ENCODE measurements at places on chromosomes 4 and X.

DNA sequence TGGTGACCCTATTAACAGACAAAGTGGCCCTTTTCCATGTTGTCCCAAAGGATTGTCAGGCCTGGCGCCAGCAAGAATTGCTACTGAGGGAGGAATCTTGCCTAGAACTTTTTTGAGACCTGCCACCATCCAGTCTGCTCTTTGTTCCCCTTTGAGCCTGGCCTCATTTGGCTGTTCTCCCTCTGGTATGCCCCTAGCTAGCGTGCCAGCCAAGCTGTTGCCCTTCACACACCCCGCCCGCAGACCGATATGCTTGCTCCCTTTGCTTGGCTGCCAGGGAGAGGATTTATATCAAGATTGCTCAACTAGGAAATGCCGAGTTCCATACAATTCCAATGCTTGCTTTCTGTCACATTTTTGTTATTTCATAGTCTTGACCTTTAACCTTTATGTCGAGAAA lies 24.4 kb downstream of the IGSF1 start:
- no peak for DNase-seq

DNA sequence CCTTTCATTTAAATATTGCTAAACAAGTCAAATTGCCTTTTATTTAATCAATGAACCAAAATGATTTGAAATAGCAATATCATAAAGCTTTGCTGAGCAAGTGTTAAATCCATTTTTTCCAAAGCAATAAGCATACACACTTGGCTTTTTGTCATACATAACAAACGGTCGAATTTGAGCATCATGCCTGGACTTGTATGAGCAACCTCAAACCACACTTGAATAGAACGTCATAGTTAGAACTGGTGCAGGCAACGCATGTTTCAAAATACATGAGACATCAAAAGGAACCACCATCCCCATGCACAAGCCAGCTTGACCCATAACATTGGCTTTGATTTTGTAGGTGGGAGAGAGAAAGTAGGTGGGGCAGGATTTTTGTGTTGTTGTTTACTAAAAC lies 812.3 kb upstream of the FRG1 start:
- DNase-seq: no peak

DNA sequence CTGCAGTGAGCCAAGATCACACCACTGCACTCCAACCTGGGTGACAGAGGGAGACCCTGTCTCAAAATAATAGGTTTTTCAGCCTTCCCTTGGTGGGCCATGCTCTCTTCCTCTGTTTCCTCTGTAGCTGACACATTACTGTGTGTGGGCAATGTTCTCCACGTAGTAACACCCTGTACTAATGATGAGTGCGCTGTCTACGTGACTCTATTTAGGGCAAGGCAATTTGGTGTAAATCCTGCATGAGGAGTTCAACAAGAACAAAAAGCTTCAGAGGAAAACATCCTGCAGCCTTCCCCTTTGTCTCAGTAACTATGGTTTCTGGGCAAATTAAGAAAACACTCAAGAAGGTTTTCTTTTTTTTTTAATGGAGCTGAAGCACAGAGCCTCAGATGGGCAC lies 24.4 kb upstream of the JAKMIP1 start:
- DNase-seq: no peak

GRCh38 chr4:108168671-108169523 lies at the start of gene LEF1:
LEF1 (minus strand) TSS chr4:108168932; CDS start chr4:108167767, 1,165 bp downstream.
- DNase-seq: no peak

DNA sequence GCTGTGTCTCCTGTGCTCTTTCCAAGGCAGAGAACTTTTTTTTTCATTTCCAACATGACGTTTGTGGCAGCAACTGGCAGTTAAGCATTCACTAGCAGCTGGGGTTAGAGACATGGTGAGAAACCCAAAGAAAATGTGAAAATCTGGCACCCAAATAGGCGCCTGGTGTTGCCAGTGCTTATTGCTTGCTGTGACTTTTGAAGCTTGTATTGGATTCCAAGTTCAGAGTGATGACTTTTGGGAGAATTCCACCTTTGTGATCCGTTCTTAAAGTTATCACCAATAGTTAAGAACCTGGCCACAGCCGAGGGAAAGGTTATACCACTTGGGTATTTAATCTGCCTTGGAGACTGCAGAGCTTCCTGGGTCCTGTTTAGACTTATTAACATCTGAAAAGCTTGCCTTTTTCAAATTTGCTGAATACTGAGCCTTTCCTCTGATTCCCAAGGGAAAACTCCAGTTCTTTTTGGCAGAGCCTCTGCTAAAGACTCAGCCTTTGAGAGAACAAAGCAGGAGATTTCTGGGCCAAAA lies 101.0 kb downstream of the OPHN1 start:
- no peak for DNase-seq

DNA sequence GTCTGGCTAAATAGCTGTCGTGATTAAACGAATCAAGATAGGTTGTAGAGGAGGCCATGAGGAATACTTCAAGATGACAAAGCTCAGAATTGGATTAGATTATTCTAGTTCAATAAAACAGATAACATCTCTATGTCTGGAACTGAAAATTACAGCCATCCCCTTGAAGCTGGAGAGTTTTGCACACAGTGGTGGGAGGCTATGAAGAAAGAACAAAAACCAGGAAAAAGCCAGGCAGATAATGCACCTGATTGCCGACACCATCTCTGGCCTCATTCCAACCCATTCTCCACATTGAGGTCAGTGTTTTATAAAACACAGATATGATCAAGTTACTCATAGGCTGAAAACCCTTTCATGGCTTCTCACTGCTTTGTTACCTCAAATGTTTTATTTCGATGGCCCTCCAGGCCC lies 188.3 kb downstream of the RASL11B start:
- no peak for DNase-seq

- DNase-seq: no peak
Observed at GRCh38 chr4:143355540-143356217, 19.0 kb downstream of the GAB1 start.

DNA sequence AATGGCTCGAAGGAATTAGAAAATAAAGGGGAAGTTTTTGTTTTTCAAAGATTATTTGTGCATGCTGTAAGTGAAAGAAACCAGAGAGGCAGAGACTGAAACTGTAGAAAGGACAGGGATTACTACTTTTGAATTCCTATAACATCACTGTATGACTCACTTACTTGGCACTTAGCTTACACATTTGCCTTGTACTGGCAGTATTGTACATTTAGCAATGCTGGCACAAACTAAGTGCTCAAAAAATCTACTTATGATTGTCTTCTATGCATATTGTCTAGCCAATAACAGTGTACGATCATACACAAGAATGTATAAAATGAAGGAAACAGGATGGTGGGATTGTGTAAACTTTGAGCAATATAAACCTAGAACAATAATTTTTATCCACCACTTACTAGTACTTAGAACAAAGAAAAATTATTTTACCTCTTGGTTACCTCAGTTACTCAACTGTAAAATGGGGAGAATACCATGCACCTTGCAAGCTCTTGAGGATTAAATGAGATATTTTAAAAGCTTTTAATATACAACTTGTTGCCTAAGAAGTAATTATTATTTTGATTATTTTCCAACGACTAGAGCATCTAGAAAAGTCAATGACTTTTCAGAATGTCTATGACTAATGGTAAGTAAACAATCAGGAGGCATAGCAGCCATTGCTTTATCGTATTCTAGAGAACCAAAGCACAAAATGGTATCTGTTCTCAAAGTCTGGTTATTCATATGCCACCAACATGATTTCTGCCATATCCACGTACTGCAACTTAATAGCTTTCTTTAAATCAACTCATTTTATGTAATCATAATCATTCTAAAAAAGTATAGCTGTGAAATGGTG lies 4.7 kb downstream of the FAM120C start:
- no peak for DNase-seq

GRCh38 chr4:91118597-91118996 lies 991.4 kb downstream of the CCSER1 start:
- no peak for DNase-seq

GRCh38 chr4:138409670-138410069 lies 167.5 kb upstream of the SLC7A11 start:
- no peak for DNase-seq

DNA sequence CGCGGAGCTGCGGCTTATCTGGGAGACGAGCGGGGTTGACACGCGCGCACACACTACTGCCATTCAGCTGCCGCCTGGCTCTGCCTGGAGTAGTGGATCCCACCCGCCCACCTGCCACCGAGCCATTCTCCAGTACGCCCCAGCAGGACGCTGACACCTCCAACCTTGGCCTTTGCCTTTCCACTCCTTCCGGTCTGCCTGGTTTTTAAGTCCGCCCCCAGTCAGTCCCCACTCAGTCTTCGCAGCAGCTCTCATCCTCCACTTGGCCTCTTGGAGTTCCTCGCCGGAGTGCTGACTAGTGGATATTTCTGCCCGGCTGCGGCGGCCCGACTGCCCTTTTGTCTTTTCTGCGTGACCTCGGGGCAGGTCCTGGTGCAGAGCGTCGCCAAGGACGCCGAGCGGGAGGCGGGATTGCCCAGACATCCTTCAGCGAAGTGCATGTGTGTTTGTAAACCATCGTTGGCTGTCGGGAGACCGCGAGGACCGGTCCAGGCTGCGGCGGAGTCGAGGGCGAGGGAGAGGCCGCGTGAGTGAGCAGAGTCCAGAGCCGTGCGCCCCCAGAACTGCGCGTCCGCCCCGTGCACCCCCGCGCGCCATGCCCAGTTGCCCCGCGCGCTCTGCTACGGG lies 1.1 kb downstream of the SLIT2 start:
- no peak for DNase-seq

GRCh38 chrX:71053217-71053621 lies 14.9 kb downstream of the SNX12 start:
- no peak for DNase-seq

- DNase-seq: no peak
Observed at GRCh38 chr4:177079327-177079726, 230.3 kb upstream of the NEIL3 start.

DNA sequence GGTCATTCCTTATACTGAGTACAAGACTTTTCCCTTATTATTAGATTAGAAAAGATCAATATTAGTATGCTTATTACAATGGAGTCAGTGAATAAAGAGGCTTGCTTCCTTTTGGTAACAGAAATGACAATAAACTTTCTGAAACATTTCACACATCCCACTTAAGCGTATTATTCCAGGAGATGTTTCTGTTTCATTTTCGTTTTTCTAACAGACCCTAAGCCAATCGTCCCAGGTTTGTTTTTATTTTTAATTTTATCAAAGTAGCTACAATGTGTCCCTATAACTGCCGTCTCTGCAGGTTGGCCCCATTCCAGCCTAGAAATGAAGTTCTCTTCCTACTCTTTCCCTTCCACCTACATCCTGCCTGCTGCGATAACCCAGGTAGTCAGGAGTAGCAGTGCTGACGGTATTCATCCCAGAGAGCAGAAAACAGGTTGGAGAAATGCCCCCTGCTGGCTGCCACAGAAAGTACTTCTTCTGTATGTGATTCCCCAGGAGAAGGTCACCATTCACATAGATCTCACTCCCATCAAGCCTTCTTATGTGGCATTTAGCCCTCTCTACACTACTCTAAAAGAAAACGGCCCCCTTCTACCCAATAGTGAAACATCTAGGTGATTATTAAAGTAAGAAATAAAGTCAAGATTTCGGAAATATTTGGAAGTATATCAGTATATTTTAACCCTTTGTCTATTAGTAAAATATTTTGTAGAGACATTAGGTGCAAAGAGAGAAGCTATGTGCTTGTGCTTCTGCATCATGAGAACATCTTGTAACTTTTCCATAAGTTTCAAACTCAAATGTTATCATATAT lies 40.4 kb downstream of the ENPEP start:
- DNase-seq: no peak

GRCh38 chr4:185518494-185518893 lies 16.8 kb downstream of the PDLIM3 start:
- DNase-seq: no peak

DNA sequence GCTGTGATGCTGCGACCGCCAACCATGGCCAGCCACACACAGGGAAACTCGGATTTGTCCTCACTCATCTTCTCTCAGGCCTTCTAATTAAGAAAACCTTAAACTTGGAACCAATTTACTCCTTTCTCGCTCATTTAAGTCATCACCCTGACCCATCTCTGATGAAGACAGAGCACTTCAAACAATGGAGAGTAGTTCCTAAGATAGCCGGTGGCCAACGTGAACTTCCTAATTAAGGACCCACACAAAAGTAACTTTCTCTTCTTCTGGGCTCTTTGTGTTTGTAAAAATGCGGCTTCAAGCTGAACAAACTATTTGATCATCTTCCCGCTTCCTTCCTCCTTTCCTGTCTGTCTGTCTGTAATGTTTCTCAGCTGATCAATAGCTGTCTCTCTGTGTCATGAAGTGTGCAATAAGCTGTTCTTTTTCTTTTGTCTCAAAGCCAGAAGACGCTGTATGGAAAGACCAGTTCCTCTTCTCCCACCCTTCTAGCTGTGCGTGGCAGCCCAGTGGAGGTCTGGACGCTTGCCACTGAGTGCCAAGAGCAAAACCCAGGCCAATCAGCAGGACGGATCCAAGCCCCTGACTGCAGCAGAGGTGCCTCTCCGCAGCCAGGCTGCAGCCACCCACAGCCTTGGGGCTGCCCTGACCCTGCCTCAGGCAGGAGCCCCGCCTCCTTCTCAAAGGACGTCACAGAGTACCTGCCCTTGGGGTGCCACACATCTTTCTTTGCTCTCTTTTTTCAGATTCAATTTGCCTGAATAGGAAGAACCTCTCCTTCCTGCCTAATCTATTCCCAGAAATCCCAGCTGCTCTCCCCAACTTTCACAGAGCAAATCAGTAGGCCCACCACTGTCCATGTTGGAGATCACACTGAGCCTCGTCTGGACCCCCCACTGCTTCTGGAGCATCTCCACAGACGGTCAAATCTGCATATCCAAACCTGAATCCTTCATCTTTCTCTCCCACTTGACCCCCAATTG lies 59.3 kb downstream of the MAML3 start:
- DNase-seq: no peak

GRCh38 chr4:7932287-7932686 lies 7.4 kb downstream of the AFAP1 start:
- DNase-seq: no peak

- DNase-seq: no peak
Observed at GRCh38 chr4:48692897-48693296, 87.2 kb downstream of the FRYL start.

DNA sequence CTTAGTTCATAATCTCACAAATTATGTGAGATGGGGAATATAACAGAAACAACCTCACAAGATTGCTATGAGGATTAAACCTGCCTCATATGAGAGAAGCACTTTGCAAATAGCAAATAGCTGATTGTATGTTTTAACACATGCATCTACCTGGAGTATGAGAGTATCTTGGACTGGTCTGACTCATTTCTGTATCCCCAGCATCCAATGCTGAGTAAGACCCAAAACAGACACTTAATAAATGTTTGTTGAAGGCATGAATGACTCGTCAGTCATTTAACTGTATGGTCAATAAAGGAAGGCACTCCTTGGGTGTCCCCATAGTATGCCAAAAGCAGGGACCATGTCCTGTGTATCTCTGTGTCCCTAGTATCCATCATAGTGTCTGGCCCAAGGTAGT lies 350.9 kb upstream of the F9 start:
- DNase-seq: no peak

- no peak for DNase-seq
Observed at GRCh38 chr4:1541449-1542225, 135.4 kb upstream of the NKX1-1 start.

- DNase-seq: no peak
Observed at GRCh38 chr4:90443231-90443630, 316.0 kb downstream of the CCSER1 start.

- DNase-seq: no peak
Observed at GRCh38 chr4:106496061-106496460, 127.5 kb upstream of the GIMD1 start.

Data from cortex of kidney (tissue), 1 donor.